ENCODE measurements at places on chromosomes 7 and 10.

GRCh38 chr10:94403380-94404213, 1.3 kb downstream of the TBC1D12 start:
- peak; percentile 80 for DNase-seq

DNA sequence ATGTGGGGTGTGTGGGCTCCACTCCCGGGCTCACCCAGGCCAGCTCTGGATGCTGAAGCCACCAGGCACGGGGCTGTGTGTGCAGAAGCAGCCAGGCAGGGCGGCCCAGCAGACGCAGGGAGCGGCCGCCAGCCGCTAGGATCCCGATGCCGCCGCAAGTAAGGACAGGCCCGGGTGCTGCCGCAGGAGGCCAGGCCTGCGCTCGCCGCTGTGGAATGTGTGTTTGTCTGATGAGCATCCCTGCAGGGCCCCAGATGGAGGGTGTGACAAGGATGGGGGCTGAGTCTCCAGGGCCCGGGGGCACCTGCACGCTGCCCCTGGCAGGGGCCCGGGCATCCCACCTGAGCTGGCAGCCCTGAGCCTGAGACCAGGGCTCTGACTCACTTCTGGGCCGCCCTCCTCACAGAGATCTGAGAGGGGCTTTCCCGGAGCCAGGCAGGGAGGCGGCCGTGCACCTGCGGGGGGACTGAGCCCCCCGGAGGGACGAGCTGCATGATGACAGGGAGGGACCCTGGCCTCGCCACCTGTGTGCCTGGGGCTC, 101.5 kb downstream of the FOXL3 start:
- no peak for DNase-seq

DNA sequence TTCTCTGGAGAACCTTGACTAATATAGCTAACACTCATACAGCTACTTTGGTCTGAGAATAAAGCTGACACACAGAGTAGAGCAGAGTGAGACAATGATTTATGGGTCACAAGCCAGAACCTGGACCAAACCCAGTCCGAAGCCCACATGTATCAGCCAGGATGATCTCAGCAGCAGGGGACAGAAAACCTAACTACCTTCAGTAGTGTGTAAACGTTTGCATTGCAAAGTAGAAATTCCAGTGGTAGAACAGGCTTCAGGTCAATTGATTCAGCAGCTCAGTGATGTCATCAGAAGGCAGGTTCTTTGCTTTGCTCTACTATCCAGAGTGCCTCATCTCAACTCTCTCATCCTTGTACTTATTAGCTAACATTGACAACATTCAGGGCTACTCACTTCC, 62.5 kb upstream of the PALS2 start:
- no peak for DNase-seq

DNA sequence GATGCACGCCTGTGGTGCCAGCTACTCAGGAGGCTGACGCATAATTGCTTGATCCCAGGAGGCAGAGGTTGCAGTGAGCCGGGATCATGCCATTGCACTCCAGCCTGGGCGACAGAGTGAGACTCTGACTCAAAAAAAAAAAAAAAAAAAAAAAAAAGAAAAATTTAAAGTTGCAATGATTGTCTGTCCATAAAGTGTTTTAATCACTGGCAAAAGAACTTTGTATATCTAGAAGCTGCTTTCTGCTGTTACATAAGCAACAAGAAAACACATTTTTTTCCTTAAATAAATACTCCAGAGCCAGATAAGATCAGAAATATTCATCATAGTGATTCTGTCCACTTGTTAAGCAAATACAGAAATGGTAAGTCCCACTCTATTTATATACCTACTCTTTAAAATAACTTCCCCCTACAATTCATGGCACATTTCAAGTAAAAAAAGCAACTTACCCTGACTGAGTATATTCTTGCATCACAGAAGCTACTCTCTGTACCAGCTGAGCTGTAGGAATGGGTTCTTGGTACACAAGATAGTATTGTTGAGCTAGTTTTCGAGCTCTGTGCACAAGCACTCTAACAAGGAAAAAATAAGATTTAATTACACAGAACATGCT, 7.6 kb downstream of the PSMA2 start:
- DNase-seq: no peak

DNA sequence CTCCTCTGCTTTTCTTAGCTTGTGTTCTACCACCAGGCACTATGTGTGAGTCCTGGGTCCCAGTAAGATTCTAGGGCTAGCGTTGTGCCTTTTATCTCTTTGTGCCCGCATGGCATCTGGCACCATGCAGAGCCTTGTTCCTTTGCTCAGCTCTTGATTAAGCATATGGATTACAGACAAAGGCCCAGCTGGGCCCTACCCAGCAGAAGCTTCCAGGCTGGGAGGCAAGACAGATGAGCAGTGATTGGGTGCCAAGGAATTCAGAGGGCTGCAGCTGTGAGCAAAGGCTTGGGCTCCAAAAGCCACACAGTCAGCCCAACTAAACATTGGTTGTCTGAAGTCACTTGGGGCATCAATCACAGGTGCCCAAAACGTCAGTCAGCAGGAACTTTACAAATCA, 2.0 kb downstream of the ACSM6 start:
- DNase-seq: no peak
